ENCODE measurements at places on chromosomes 7 and 10.

DNA sequence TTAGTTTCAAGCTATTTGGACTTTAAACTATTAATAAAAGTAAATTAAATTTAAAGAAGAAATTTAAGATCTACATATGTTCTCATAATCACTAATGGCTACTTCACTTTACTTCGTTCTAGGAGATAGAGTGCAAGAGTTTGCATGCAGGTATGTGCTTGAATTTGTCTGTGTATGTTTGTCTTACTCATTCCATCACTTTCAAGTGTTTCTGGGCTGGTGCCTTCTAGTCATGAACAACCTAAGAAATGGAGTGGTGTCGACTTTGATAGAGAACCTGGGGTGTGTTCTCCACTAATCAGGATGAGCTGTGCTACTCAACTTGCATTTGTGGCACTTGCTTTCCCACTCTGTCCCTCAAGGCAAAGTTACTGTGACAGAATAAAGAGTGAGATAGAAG is 169.9 kb downstream of the KCND2 start:
- DNase-seq, result no peak

- no peak for DNase-seq
Measured at GRCh38 chr10:86372784-86373239, 6.2 kb upstream of the GRID1 start.

DNA sequence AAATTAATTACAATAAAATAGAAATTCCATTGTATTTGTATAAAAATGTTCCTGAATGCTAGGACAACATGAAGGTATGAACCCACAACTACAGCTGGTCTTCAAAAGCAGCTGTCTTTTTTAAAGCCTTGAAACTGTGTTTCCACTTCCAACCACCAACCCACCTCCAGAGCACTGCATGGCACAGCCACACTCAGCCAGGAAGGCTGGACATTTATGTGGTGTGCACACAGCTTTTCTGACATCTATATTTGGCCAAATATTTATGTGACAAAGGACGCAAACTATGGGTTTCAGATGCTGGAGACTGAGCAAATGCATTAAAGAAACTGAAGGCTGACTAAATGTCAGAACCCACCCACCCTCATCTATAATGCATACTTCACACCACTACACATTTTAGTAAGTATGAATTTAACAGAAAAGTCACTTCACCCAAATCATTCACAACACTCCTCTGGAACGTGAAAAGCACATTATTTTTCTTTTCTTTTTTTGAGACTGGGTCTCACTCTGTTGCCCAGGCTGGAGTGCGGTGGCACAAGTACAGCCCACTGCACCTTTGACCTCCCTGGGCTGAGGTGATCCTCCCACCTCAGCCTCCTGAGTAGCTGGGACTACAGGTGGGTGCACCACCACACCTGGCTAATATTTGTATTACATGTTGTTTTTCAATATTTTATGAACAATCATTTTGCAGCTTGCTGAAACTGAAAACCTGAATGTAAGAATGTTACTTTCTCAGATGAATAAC is 27.9 kb upstream of the DAGLB start:
- DNase-seq, result no peak

DNA sequence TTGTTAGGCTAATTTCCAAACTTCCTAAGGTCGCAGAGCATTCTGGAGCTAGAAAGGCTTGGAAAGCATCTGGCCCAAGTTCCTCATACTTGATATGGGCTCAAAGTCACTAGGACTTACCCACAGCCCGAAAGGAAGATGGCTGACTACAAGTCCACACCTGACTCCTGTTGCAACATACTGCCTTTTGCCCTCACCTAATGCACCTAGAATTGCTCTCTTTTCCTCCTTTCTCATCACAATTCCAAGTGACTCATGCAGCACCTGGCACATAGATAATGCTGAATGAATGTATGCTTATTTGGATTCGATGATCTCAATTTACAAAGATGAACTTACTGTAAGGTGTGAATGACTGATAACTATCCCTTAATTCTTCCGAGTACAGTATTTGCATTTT is 131.5 kb downstream of the SORBS1 start:
- DNase-seq, result no peak

GRCh38 chr7:132575982-132576720 is at the start of gene PLXNA4:
Gene PLXNA4, minus strand, starts transcription at chr7:132576470. Its CDS starts 67,777 bp downstream, at chr7:132508693.
- DNase-seq, result no peak

- peak; percentile 20 for DNase-seq
Measured at GRCh38 chr10:123995461-123996131, 97.8 kb downstream of the CHST15 start.

DNA sequence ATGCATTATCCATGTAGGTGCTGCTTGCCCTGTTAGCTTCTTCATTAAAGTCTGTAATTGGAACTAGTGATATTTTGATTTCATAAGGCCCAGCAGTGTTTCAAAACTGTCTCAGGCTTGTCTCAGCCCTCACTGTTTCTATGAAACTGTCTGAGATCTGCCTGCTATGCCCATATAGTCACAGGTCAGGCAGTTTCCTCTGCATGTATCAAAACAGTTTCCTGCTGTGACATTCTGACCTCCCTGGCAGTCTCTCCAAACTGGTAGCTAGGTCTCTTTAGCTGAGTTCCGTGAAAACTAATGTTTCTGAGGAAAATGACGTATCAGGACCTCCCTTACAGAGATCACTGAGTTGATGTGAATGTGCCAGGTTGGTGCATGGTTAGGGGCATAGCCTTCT is 18.9 kb upstream of the SEMA3D start:
- no peak for DNase-seq

DNA sequence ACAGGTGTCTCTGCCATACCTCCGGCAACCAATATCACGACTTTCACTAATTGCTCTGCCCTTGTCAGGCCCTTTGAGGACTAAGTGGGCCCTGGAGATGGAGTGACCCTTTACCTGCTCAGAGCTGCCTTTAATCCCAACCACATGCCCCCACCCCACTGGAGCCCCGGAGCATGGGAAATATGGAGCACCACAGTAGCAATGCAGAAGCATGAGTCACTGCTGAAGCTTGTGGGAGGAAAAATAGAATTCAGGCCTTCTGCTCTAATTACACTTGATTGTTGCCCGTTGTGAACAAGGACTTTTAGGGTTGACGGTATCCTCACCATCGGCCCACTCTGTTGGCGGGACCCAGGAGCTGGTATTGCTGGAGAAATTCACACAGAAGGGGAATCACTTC is 52.5 kb upstream of the FRMD4A start:
- no peak for DNase-seq

- DNase-seq, result no peak
Measured at GRCh38 chr7:131527456-131527855, 29.0 kb downstream of the PODXL start.

DNA sequence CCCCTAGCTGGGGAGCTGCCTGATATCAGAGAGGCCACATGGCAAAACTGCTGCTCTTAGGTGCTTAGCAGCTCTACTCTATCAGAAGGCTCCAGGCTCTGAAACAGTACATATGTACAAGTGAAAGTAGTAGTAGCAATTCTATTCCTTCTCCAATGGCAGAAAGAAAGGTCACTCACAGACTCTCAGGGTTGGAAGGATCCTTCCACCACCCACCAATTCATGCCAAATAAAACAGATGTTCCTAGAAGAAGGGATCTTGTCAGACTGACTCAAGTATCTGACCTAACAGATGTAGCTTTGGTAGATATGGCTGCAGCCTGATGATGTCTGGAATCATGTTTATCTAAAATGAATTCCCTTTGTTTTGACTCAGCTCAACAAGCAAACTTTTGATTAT is 8.0 kb upstream of the ALDH18A1 start:
- no peak for DNase-seq

DNA sequence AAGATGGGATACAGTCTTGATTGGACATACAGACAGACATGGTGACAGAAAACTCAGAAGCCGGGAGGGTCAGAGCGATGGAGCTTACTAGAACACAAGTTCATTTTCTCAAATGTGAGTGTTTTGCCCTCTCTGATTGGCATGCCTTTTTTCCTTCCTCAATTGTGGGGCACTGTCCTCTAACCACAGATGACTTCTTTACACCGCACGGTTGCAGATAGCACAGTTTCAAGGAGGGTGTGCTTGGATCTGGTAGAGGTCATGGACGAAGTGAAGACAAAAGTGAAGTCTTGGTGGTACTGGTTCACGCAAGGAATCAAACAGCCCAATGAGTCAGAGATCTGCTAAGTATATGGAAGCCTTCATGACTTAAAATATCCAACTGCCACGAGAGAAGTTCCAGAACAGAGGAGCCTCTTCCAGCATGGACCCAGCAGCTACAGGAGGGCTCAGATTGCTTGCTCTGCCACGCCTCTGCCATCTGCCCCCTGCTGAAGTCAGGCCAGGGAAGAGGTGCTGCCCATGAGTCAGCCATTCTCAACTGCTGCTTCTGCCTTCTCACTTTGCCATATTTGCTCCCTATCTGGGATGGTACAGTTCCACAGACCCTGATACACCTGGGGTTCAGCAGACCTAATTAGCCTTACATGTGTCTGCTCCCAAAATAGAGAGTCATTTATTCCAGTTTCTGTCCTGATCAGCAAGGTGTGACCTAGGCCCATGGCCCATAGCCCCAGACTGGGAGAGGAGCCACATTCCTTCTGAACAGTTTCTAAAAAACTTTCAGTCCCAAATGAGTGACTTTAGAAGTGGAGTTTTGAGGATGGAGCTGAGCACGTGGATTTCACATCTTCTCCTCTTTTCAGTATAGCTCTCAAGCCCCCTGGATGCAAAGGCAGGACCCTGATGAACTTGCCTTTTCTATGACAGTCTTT is 413.8 kb downstream of the KCNMA1 start:
- no peak for DNase-seq

DNA sequence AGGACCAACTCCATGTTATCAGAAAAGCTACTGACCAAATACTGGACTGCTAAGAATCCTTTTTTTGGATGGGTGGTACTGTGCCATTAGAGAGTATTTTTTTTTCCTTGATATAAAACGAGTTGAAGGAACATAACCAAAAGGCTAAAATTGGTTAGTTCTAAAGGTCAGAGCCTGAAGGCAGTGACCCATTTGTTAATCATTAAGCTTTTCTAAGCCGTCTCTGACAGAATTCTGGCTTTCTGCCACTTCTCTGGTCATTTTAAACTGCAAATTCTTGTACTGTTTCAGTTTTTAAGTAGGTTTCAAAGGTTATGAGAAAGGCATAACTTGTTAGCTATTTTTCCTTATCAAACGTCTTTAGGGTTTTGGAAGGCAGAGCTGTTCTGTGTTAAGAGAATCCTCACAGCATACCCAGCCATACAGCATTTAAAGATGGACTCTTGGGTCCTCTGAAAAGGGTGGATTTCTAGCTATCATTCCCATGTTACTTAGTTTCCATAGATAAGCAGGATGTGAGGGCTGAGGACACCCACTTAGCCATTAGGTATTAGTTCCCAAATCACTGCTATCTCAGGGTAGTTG is 196.8 kb downstream of the RNLS start:
- DNase-seq, result no peak

DNA sequence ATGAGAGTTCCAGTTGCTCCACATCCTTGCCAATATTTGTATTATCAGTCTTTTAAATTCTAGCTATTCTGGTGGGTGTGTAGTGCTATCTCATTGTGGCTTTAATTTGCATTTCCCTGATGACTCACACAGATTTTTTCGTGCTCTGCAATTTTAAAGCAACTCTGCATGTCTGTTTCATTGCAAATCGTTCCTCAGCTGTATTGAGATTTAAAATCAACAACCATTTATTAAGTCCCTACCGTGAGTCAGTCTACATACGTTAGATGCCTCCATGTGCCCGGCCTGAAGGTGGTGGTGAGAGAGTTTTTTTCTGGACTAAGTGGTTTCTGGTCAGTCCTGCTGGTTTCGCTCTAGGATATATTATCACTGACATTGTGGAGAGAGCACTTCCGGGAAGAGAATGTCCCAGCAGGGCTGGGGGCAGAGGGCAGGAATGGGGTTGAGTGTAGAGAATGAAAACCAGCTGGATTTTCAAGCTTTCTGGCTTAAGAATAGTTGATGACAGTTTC is 8.4 kb upstream of the HYCC1 start:
- DNase-seq, result no peak

GRCh38 chr7:74306730-74307469 is 17.7 kb downstream of the CLIP2 start:
- no peak for DNase-seq

- DNase-seq, result no peak
Measured at GRCh38 chr7:144622745-144623144, 213.1 kb downstream of the TPK1 start.

DNA sequence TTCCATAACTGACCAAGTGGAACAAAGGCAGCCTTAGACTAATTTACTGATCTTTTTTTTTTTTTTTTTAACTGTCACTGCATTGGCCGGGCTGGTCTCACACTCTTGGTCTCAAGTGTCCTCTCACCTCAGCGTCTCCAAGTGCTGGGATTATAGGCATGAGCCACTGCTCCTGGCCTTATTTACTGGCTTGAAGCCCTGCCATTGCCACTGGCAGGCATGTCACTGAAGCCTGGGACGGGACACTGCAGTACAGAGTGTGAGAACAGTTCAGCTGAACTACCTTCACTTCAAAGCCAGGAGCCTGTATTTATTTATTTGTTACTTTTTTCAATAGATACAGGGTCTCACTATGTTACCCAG is 15.4 kb upstream of the ARHGAP12 start:
- DNase-seq, result no peak
